ENCODE measurements at places on chromosomes 1 and 21.
A peak's percentile ranks its signal among the peaks of the same experiment; 100 is the strongest.

GRCh38 chr1:18299441-18300338 is 181.0 kb upstream of the KLHDC7A start:
- no peak for DNase-seq

DNA sequence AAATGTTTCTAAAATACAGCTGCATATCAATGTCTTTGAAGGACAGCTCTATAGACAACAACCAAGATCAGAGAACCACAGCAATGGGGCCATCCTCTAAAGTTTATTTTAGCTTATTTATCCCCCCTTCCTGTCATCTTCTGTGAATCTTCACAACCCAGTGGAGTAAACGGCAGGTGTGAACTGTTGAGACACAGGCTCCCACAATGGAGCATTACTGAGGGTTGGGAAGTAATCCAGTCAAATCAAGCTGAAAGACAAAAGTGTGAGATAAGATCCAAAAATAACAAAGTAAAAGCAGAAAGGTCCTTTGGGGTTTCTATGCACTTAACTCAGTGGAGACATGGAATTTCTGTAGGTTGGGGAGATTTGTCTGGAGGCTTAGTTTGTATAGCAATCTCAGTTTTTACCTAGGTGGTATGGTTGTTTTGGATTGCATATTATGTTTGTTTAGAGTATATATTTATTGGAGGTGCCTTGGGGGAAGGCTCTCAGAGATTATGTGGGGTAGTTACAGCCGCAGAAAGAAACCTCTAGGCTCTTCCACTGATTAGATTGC is 286.9 kb upstream of the ADGRL2 start:
- no peak for DNase-seq

- no peak for DNase-seq
These were observed 83.4 kb upstream of the BMP8A start for GRCh38 chr1:39407896-39408640.

- DNase-seq: no peak
These were observed 230.4 kb downstream of the KCNT2 start for GRCh38 chr1:196377811-196378210.

DNA sequence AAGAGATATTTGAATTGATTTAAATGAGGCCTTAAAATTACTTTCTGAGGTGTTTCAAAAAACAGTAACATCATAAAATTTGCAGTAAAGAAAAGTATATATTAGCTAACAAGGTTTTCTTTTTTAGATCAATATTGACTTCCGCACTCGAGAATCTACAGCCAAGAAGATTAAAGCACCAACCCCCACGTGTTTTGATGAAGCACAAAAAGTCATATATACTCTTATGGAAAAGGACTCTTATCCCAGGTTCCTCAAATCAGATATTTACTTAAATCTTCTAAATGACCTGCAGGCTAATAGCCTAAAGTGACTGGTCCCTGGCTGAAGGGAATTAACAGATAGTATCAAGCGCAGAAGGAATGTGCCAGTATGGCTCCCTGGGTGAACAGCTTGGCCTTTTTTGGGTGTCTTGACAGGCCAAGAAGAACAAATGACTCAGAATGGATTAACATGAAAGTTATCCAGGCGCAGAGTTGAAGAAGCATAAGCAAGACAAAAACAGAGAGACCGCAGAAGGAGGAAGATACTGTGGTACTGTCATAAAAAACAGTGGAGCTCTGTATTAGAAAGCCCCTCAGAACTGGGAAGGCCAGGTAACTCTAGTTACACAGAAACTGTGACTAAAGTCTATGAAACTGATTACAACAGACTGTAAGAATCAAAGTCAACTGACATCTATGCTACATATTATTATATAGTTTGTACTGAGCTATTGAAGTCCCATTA is 3.6 kb downstream of the RGS1 start:
- DNase-seq: peak; percentile 66

GRCh38 chr1:24903955-24904730 is 25.9 kb downstream of the RUNX3 start:
- DNase-seq: no peak

- DNase-seq: no peak
These were observed 63.3 kb downstream of the PBX1 start for GRCh38 chr1:164622068-164622845.

- DNase-seq: no peak
These were observed 15.1 kb downstream of the ABCG1 start for GRCh38 chr21:42234041-42234440.

DNA sequence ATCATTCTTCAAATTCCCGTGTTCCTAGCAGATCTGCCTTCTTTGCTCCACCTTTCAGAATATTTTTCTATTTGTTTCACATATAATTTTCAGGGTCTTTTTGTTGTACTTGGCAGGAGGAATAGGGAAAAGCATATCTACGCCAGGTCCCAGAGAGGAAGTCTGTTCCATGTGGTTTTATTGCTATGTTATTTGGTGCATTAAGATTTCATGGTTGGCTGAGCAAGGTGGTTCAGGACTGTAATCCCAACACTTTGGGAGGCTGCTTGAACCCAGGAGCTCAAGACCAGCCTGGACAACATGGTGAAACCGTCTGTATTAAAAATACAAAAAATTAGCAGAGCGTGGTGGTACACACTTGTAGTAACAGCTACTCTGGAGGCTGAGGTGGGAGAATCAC is 36.1 kb downstream of the COL6A1 start:
- no peak for DNase-seq

DNA sequence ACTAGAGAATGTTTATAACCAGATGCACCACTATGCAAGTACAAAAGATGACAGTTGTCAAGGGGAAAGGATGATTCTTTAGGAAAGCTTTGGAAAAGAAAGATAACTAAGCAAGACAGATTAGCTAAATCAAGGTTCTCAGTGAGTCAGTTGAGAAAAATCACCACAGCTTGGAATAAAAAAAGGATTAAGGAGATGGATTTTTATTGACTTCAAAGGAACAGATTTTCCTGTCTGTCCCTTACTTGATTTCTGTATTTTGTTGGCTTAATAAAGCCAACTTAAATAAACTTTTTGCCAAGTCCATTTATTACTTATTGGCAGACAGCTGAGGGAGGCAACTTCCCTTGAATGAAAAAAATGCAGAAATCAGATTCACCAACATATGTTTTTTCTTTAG is 93.9 kb downstream of the NR5A2 start:
- no peak for DNase-seq

DNA sequence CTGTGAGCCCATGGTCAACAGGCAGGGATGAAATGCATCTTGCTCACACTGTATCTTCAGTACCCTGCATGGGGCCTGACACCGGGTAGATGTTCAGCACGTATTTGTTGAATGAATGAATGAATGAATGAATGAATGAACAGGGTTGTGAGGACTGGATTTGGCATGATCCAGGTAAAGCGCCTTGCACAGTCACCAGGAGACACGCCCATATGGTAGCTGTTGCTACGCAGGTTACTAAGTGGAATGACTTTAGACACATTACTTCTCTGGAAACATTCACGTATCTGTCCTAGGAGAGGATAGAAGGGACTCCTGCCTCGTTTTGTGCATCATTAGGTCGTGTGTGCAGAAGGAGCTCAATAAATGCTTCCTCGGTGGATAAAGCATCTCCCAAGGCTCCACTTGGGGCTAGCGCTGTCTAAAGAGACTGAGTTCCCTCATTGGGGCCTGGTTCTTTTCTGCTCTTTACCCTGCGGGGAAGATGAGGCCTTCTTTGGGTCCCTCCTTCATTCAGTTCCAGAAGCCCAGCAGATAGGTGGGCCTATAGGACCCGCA is 54.2 kb downstream of the NDUFS5 start:
- DNase-seq: no peak

DNA sequence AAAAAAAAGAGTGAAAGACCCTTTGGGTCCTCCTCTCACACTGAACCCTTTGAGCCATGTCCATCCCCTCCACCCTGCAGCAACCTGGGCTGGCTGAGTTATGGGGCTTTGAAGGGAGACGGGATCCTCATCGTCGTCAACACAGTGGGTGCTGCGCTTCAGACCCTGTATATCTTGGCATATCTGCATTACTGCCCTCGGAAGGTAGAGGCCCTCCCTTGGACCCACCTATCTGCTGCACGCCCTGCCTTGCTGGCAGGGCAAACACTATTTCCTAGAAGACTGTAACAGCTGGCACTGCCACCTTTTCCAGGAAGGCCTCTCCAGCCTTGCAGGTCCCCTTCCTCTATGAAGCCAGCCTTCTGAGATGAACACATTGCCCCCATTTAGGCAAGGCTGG is 1.1 kb downstream of the SLC50A1 start:
- no peak for DNase-seq

- no peak for DNase-seq
These were observed at the start of gene LEFTY1 for GRCh38 chr1:225888898-225889601. Gene LEFTY1 (minus strand): TSS chr1:225889146. CDS start chr1:225889066, 80 bp downstream.

- DNase-seq: no peak
These were observed 139.5 kb downstream of the GRIK3 start for GRCh38 chr1:36894824-36895223.

DNA sequence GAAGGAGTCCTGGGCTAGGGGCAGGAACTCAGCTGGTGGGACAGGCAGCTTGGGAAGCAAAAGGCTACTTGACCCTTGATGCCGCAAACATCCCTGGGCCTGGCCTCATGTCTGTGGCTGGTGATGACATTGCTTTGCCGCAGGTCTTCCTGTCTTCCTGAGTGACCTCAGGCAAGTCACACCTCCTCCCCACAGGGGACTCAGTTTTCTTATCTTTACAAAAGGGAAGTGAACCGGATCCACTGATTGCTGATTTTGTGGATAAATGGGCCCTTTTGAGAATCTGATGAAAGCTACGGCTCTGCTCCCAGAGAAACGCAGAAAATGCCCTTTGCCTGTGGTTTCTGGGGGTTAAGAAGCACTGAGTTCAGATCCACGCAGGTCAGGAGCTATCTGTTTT is 20.7 kb downstream of the PLOD1 start:
- DNase-seq: no peak

- DNase-seq: no peak
These were observed 23.7 kb downstream of the MRPL39 start for GRCh38 chr21:25583370-25584130.

GRCh38 chr1:67689267-67690017 is 4.4 kb downstream of the GADD45A start:
- DNase-seq: peak; percentile 81

All from epithelial cell of prostate (primary cell).